ENCODE measurements at places on chromosomes 1 and 21.

DNA sequence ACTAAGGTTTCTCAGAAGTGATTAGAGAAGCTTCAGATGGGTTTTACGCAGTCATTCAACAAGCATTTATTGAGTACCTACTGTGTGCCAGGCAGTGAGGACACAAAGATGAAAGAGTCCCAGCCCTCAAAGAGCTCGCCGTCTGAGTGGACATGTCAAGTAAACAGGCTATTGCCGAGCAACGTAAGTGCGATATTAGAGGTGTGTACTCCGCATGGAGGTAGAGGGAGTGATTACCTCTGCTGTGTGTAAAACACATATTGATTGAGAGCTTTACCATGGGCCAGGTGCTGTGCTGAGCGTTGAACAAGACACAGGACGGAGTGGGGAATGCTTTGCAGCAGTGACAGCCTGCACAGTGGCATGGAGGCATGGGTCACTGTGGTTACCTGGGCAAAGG is 49.5 kb upstream of the GPR37L1 start:
- no peak for DNase-seq

GRCh38 chr1:25186161-25187007 is 45.9 kb downstream of the SYF2 start:
- no peak for DNase-seq

DNA sequence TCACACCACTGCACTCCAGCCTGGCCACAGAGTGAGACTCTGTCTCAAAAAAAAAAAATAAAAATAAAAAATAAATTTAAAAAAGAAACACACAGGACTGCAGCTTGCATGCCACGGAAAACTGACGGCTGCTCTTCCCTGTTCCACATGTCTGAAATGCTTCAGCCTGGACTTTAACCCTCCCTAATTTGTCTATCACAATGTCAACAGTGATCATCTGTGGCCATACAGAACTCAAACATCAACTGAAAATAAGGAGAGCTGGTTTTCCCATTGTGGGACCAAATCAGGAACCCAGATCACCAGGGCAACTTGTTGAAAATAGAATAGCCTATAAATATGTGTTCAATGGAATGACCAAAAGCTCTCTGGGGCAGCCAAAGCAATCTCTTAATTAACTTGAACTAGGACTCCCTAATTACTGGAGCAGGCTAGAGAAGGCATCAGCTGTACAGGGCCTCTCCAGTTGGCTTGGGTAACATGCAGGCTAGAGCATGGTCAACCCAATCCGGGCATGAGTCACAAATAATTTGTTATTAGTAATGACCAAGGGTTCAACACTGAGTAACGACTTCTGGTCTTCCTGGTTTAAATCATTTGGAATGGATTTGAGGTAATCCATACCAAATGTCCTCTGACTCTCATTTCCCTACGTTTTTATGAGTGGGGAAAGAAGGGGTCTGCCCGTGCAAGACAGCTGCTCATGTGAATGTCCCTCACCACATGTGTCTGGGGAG is 62.7 kb upstream of the KAZN start:
- no peak for DNase-seq

GRCh38 chr1:196677781-196678509 is 26.1 kb downstream of the CFH start:
- DNase-seq = no peak

DNA sequence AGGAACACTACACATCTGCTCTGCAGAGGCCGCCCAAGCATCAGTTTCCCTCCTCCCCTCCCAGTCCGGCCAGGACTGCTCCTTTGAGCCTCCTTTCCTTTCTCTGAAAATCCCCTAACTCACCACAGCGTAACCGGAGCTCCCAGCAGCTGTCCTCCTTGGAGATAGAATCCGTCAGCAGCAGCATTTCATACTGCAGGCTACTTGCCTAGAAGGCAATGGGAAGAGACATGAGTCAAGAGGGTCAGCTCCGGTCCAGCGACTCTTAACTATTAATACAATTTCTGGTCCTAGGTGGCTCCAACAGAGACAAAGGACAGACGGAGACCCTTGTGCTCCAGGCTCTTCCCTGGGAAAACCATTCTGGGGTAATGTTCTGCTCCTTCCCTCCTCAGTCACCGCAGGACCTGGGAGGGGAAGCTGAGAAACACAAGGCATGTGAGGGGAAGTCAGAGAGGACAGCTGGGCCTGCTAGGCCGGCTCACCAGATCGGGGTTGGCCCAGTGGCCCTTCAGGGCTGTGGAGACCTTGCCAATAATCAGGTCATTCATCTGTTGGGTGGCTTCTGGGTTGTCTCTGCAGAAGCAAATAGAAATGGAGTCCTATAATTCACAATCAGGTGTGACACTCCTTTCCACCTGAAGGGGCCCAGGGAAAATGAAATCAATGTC is 99.7 kb downstream of the UBR4 start:
- DNase-seq = no peak

DNA sequence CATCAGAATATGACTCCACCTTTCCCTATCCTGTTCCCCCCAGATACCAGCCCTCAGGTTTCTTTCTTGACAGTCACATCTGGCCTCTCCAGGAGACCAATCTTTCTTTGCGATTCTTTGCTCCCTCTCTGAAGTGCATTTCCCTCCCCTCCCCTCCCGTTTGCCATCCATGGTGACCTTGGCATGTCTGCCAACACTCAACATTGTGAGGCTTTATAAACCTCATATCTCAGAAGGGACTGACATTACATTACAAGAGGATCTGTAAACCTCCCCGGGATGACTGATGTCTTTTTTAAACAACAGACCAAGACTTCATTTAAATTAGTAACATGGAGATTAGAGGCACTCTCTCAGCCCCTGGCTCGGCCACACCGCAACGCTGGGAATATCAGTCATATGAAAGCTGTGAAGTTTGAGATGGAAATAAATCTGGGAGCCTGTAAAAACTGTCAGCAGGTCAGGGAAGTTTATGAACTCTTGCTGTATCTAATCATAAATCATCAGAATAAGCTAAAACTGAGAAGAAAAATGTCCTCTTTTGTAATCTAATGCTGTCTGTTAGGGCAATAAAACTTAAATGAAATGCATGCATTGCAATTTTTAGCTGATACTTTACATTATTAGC is 401.7 kb upstream of the PROX1 start:
- DNase-seq = no peak

DNA sequence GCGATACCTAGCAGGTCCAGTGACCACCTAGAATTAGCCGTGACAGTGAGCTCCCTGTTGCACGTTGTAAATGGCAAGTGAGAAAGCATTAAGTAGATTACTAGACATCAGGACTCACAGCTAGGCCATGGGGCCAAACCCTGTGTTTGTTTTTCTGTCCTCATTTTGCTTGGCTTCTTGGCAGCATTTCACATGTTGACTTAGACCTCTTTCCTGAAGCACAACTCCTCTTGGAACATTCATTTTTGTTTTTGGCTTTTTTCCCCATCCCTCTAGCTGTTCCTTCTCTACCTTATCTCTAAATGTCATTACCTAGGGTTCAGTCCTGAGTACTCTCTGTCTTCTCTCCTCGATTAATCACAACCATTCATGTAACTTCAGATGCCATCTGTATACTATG is 16.9 kb upstream of the PTPN14 start:
- no peak for DNase-seq

GRCh38 chr1:58159434-58159830 is 387.1 kb downstream of the OMA1 start:
- no peak for DNase-seq

DNA sequence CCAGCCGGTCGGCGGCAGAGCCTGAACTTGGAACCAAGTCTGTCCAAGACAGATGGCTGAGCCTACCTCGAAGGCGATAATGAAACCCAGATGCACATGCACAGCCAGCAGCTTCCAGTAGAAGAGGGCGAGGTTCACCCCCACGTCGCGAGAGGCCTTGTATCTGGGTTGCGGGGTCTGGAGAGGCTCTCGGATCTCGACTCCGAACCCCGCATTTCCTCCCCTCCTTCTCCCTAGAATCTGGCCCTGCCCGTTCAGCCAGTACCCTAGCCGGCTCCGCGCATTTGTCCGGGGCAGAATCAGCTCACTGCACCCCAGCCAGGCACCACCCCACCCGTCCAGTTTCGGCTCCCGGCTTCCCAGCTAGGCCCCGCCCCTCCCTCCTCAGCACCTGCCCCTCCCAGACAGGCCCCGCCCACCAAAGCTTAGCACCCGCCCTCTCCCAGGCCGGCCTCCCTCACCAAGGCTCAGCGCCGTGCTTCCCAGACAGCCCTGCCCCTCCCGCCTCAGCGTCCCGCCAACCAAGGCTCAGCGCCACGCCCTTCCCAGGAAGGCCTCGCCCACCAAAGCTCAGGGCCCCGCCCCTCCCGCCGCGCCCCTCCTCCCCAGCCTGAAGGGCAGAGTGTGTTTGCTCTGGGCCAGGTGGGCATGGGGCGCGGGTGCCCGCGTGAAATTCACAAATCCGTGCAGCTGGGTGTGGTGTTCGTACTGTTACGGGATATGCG is 4.8 kb upstream of the ARHGEF19 start:
- DNase-seq = peak; percentile 88

DNA sequence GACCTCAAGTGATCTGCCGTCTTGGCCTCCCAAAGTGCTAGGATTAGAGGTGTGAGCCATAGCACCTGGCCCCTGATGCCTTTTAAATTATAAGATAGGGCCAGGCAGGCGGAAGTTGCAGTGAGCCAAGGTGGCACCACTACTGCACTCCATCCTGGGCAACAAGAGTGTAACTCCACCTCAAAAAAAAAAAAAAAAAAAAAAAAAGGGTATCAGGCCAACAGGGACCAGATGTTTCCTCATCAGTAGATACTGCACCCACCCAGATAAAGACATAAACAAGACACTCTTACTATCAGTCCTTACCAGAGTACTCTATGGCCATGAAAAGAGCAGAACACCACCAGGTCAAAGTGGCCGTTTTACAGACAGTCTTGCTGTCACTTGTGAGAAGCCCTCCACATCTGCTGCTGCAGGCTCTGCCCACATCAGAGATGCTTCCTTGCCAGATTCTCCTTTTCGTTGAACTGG is 3.3 kb downstream of the C21orf58 start:
- no peak for DNase-seq

GRCh38 chr1:219952361-219952760 is 24.0 kb upstream of the SLC30A10 start:
- DNase-seq = no peak

GRCh38 chr1:8764293-8764937 is 53.0 kb downstream of the RERE start:
- DNase-seq = no peak

DNA sequence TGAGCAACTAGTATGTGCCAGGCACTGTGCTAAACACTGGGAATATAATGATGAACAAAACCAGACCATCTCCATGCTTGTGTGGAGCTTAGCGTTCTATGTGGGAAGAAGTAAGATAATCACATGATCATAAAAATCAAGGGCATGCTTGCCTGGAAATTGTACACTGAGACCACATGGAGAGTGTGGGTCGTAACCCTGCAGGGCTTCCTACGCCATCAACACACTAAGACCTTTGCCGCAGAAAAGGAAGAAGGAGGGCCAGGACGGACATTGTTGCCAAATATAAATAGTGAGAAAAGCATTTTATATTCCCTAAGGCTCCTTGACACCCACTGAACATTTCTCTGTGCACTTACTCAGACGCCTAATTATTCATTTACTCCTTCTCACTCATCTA is 388.1 kb upstream of the VAMP3 start:
- DNase-seq = no peak

DNA sequence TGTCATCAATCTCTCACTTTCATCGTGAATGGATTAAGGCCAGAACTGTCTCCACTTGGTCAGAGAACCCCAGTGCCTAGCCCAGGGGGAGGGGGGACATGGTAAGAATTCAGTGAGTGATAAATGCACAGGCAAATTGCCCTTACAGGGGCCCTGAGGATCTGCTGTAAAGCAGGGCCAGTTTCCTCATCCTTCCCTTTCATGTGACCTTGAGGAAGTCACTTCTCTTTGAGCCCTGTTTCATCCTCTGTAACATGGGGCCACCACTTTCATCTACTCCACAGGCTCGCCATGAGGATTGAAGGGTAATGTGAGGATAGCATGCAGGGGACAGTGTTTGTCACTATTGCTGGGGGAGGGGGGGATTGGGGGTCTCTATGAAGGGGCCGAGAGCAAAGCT is 28.1 kb upstream of the C1QA start:
- no peak for DNase-seq

DNA sequence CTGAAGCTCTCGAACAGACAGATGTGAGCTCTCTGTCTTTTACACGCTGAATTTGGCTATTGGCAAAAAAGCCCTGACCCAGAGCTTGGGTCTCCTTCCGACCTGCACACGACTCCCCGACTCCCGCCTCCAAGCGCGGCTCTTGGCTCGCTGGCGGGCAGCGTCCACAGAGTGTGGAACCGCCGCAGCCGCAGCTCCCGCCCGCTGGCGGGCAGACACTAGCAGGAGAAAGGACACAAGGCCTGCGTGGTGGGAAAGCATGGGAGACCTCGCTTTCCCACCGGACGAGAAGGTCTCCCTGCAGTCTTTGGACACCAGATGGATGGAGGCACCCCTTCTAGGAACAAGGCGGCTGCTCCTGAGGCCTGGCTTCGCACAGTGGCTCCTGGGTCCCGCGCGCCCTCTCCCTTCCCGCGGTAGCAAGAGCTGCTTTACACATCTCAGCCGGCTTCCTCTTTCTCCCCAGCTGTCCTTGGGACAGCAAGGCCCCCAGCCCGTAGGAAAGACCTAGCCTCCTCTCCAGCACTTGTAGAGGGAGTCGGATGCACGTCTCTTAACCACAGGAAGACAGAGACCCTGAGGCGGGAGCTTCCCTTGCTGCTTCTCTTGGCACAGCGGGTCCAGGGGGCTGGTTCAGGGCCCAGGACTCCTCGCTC is 92.1 kb downstream of the PRKAB2 start:
- DNase-seq = no peak

DNA sequence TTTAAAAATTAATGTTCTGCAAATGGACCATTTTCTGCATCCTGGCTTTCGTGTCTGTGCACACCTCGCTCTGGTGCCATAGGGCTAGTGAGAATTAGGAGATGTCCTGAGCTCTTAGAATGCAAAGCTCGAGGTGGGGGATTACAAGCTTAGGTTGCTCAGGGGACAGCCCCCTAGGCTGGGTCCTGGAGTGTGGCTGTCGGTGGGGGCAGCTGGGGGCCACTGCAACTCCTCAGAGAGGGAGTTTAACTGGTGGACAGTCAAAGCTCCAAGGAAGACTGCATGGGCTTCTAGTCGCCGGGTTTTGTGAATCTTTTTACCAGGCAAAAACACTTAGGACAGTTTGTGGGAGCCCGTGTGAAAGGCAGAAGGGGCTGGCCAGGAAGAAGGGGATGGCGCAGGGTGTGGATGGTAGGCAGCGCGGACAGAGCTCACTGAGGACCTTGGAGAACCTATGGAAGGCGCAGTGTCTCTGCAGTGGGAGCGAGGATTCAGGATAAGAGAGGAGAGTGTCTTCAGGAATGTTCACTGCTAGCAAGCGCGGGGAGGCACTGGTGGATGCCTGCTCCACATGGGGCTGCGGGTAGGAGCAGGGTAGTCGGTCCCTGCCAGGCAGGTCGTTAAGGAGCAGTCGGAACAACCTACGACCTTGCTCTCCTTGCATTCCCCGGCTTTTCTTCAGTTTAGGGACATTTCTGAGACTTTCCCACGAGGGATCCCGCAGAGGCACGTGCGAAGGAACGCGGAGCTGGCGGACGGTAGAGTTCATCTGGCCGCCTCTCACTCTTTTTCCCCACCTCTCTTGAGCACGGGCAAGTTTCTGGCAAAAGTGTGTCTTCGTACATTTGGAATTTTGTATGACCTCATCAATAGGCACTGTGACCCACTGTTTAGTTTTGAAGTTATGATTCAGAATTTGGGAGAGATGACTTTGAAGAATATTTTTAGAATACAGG is 12.9 kb upstream of the KCNE1 start:
- no peak for DNase-seq

- no peak for DNase-seq
Observed at GRCh38 chr21:45990741-45991605, 9.4 kb downstream of the COL6A1 start.

- DNase-seq = no peak
Observed at GRCh38 chr1:184531296-184531695, 144.5 kb downstream of the C1orf21 start.

All from stimulated activated CD8-positive, alpha-beta memory T cell treated with anti-CD3 and anti-CD28 coated beads, Interleukin-15, amount 100 ng/mL, for 1 hour (primary cell).